Panc1 (cell line): ENCODE measurements at places on chromosomes 1 and 21. TPM values are rescaled to one million over a fixed set of nuclear protein-coding genes. Genes with fewer than 3 reads are reported as not detected.

Gene OR2T2
- not detected for total RNA-seq

Gene GJA9
- 0.10 TPM for total RNA-seq

Gene TMEM61
- not detected for total RNA-seq

Gene SLC22A15
- total RNA-seq, result 0.21 TPM

Gene LDLRAD1
- total RNA-seq, result not detected

Gene TRABD2B
- not detected for total RNA-seq

Gene CCDC27
- not detected for total RNA-seq

Gene SPATC1L
- total RNA-seq, result 0.26 TPM

Gene DISC1
- total RNA-seq, result 0.36 TPM

Gene SH3GLB1
- total RNA-seq, result 94.3 TPM
